Fibroblast of skin of scalp (primary cell): ENCODE measurements at places on chromosomes 13 and 19.

- DNase-seq, result peak; percentile 10
These were observed 57.4 kb downstream of the ZNF728 start for GRCh38 chr19:22945560-22945959.

GRCh38 chr13:81563091-81563490, 1222.2 kb upstream of the SPRY2 start:
- DNase-seq, result no peak

GRCh38 chr13:20550799-20551198, 16.2 kb upstream of the IFT88 start:
- peak; percentile 18 for DNase-seq

GRCh38 chr19:49906879-49907564, 10.3 kb upstream of the IL4I1 start:
- DNase-seq, result no peak

DNA sequence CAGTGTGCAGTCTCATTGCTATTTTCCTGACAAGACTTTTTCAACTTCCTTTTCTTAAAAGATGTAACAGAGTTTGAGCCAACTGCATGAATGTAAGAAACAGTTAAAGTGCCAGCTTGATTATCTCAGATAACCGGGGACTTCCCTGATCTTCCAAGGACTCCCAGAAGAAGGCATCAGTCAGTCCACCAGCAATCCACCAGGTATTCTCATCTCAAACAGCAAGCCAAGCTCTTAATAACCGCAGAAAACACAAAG, 350.1 kb downstream of the LIG4 start:
- no peak for DNase-seq

DNA sequence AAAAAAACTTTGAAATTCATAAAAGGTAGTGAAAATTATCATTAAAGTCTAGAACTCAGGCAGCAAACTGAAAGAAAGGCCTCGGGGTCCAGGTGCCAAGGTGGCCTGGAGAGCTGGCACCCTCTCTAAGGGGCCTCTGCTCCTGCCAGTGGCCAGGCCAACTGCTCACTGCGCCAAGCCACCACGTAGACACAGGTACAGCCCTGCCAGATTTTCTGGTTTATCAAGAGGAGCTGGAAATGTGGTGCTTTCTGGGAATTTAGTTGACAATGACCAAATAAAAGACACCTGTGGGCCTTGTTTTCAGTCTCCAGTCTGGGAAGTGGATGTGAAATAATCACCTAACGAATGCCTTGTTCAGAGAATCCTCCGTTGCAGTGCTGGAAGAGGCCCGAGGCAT, 22.8 kb downstream of the ZNF574 start:
- DNase-seq, result no peak

DNA sequence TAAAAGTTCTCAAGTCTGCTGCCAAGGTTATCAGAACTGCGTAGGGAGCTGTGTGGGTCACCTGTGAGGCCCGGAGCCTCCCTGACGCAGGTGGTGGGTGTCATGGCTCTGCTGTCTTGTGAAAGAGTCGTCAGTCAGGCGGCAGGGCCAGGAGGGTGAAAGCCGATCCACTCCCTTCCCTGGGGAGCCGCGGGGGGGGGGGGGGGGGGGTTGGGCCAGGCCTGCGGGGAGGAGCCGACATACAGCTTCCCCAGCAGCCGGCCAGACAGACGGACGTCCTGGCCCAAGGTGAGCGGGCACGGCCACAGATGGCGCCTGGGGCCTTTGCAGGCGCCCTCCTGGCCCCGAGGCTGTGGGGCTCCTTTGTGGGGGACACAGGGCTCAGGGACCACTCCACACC, 12.4 kb downstream of the SBNO2 start:
- no peak for DNase-seq

DNA sequence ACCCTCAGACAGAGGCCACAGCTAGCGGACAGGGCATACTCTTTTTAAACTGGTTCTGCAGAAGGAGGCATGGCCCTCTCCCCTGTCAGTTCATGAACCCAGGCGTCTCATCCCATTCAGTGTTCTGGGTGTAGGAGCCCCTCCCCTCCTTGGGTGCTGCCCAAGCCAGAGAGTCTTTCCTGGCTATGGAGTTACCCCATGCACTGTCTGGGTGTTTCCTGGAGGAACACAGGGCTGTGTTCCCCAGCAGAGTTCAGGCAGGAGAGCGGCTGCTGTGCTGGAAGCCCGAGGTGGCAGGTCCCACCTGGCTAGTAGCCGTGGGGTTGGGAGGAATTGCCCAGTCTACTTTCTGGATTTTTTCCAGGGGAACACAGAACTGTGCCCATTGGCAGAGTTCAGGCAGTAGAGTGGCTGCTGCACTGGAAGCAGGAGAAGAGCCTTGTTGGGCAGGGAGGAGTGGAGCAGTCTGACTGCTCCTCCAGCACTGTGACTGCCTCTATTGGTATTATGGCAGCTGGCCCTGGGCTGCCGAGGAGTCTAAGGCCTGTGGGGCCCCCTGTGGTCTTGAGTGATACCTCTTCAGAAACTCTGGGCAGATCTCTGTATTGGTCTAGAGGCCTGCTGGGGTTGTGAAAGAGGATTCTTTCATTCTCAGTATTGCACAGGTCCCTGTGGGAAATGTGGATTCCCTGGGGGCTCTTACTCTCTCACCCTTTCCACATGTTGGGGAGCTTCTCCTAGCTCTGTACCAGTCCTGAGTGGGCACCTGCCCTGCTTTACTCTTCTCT, 168.3 kb downstream of the PCDH20 start:
- DNase-seq, result no peak

DNA sequence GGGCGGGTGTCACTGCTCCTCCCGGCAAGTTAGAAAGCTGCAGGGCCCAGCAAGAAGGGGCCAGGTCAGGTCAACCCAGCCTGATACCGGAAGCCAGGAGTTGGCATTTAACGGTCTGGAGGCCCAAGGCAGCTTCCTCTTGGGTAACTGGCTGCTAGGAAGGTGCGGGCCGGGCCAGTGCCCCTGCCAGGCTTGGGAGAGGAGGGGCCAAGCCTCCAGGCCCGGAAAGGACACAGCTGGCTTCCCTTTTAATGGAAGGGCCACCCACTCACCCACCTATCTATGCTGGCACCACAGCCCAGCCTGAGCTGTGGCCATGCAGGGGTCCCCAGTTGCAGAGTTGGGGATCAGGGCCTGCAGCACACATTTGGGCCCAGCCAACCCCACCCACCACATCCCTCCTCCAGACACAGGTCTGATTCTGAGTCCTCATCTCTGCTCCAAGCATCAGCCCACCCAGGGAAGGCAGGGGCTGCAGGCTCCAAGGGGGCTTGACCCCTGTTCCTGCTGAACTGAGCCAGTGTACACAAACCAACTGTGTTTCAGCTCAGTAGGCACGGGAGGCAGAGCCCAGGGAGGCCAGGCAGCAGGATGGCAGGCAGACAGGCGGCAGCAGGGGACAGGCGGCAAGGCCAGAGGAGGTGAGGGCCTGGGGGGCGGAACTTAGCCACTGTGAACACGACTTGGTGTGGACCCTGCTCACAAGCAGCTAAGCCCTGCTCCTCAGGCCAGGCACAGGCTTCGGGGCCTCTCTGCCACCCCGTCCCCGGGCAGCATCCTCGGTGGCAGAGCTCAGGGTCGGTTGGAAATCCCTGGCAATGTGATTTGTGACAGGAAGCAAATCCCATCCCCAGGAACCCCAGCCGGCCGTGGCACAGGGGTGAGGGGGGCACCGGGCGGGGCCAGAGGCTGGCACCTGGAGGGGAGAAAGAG, 40.8 kb downstream of the ZSWIM4 start:
- no peak for DNase-seq

DNA sequence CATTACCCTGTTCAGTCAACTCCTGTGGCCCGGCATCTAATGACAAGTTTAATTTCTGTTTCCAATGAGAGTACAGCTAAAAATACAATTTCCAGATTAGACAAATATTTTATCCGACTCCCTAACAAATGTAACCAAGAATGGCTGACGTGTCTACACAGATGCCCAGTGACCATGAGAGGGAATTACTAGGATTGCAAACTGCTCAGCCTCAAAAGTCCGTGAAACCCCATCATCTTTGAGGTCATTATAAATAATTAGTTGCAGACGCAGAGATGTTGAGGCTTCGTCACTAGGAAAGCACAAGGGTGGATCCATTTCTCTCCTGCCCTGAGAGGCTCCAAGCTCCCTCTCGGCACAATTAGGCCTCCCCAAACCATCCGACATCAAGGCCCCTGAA, 104.1 kb upstream of the ZNF507 start:
- DNase-seq, result no peak

GRCh38 chr19:37953918-37954303, 46.9 kb downstream of the SIPA1L3 start:
- DNase-seq, result no peak

GRCh38 chr19:14433554-14434501, 722 bp downstream of the PKN1 start:
- DNase-seq, result no peak

GRCh38 chr19:3065675-3066357, 3.5 kb upstream of the TLE5 start:
- DNase-seq, result no peak

- DNase-seq, result no peak
These were observed 470.0 kb downstream of the TSHZ3 start for GRCh38 chr19:30879225-30879624.

GRCh38 chr13:89980896-89981295, 1366.6 kb upstream of the MIR17HG start:
- DNase-seq, result no peak

DNA sequence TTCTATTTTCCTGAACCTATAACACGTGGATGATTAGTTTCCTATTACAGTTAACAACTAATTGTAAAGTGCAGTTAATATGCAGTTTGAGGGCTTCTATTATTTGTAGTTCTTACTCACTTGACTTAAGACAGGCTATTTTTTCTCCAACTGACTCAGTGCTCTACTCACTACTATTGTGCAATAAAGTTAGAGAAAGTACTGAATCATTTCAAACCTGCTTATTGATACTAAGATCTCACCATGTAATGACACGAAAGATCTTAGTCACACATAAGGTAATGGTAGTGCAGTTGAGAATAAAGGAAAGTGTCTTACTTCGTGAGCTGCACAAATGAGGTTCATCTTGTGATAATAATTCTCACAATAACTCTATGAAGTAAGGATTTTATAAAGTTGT, 22.8 kb upstream of the ITM2B start:
- DNase-seq, result peak; percentile 19

GRCh38 chr19:39497996-39498797, 550 bp upstream of the DLL3 start:
- DNase-seq, result peak; percentile 32

DNA sequence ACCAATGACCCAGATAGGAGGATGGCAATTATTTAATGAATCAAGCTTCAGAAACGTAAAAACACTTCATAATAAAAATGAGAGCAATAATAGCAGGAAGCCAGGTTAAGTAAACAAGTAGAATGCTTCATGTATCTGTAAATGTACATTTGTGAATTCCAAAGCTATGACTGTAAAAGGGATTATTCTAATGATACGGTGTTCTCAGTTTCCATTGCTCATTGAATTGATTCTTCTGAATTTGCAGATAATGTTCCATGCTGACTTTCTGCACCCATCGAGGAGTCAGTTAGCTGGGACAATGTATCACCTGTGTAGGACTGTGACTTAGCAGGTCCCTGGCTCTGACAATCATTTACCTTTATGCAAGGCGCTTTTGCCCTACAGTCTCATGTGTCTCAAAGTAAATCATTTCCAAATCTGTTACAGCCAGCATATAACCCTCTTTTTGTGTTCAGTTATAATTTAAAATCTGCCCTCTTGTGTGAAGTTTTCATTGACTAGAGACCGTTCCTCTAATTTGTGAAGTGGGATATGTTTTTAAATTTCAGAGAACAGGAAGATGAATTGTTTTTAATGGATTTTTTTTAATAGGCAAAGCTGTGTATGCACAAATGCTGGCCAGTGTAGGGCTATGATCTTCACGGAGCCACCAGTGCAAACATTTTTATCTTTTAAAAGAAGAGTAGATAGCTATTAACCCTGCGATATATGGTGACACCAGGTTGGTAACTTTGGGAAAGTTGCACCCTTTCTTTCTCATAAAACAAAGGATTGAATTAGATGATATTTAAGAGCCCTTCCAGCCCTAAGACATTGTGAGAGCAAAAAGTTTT, 267.1 kb downstream of the KLF5 start:
- no peak for DNase-seq

- no peak for DNase-seq
These were observed 4.7 kb downstream of the DDA1 start for GRCh38 chr19:17314007-17314593.

DNA sequence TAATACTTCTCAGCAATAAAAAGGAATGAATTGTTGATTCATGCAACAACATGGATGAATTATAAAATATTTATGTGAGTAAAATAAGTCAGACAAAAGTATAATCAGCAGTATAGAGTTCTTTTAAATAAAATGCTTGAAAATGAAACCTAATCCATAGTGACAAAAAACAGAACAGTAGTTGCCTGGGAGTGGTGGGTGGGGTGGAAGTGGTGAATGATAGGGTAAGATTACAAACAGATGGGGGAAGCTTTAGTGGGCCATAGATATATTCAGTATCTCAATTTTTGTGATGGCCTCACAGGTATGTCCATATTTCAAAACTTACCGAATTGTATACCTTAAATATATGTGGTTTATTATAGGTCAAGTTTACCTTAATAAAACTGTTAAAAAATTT, 124.9 kb upstream of the UBL3 start:
- DNase-seq, result no peak

DNA sequence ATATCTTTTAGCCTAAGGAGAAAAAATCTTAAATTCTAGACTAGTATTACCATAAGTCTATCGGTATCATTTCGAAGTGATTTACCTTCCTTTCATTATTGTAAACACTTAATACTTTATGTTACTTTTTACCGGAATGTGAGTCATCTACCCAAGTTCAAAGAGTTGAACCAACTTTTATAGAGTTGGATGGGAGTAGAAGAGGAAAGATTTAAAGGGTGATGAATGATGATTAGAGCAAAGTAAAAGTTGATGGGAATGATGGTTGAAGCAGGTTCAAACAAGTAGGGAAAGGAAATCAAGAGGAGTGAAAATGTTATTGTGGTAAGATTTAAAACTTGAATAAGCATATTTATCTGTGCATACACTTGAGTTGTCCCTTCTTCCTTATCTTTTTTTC, 11.3 kb upstream of the LPAR6 start:
- no peak for DNase-seq

DNA sequence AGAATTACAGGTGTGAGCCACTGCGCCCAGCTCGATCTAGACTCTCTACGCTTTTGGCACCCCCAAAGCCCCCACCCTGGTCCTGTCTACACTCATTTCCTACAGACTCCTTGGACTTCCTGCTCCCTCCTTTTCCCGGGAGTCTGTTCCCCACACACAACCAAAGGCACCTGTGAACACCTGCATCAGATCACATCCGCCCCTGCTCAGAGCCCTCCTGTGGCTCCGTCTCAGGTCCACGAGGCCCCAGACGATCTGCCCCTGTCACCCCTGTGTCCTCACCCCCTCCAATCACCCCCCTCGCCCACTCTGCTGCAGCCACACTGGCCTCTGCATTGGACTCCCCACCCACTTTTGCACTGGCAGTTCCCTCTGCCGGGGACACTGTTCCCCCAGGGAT, 12.4 kb upstream of the PAK4 start:
- no peak for DNase-seq

DNA sequence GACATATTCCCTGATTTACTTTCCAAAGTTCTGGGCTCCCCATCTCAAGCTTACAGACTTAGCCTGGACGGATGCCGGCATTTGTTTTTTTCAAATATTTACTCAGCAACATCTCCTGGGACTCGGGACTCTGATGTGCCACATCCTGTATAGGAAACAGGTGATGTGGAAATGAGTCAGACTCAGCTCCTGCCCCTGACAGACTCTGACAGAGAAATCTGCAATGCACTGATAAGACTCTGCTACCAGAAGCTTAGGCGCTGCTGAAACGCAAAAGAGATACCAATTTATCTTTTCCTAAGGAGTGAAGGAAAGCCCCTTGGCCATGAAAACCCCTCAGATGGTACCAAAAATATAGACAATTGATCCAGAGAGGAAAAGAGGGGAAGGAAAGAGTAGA, 16.2 kb downstream of the LAIR2 start:
- DNase-seq, result no peak
